ENCODE measurements at places on chromosomes 4 and X.

DNA sequence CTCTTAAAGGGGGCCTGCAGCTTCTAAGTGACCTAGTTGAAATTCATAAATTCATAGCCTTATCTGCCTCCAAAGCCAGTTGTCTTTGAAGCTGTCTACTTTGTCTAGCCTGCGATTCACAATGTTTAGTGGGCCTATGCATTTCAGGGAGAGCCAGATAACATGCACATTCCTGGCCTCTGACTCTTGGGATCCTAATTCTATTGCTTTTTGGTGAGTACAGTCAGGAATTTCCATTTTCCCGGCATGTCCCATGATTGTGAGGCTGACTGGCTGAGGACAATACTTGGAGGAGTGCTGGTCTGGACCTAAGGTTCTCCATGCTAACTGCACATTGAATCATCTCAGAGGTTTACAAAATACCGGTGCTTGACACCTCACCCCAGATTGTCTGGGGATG lies 155.0 kb downstream of the MSL3 start:
- DNase-seq, result no peak

DNA sequence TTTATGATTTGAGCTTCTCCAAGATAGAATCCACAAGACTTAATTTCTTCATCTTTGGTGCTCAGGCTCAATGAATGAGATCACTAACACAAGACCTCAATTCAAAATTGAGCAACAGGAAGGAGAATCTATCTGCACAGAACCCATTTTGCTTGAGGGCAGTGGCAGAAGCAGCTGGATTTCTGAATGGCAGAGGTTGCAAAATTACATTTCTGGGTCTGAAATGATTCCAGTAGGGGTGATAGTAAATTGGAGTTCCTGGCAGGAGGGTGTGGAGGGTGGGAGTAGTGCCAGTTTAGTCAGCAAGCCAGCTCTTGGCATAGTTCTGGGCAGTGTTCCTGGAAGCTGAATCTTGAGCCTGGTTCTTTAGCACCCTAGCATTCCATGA lies 281.1 kb downstream of the SLC7A11 start:
- DNase-seq, result no peak

DNA sequence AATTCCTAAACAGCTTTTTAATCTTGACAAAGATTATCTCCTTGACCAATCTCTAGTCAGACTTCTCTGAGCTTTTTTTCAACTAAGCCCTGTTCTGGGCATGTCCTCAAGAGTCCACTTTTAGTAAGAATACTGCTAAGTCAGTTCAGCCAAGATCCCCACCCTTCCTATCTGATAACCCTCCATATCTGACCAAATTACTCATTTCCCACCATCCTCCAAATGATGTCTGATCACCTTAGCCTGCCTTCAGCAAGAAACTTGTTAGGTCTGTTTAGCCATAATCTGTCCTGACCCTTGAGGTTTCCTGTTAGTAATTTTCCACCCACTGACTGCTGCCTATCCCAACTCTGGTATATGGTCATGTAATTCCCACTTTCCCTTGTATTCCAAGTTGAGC lies 65.2 kb downstream of the FAM13A start:
- no peak for DNase-seq

GRCh38 chrX:37357436-37357835 lies 8.3 kb downstream of the PRRG1 start:
- DNase-seq, result no peak

DNA sequence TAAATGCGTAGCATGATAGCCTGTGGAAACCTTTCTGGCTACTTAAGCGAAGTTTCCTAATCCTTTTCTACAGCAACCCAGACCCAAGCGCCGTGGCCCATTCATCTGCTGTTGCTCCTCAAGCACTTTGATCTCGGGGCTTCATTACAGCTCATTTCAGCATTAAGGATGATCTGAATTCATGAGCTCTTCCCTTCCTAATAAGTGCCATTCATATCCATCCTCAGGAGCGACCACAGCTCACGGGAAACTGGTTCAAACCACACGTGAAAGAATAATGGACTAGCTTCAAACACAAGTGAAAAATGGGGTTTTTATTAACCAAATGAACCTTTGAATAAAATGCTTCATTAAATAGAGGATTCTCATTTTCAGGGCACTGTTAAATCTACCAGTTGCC lies 202.6 kb upstream of the LEF1 start:
- no peak for DNase-seq

- DNase-seq, result no peak
Observed at GRCh38 chrX:96838537-96838936, 45.2 kb upstream of the RPA4 start.

GRCh38 chrX:85111347-85111746 lies 107.7 kb downstream of the APOOL start:
- no peak for DNase-seq

- DNase-seq, result no peak
Observed at GRCh38 chr4:8342651-8343261, 73.2 kb downstream of the HTRA3 start.

- DNase-seq, result peak; percentile 4
Observed at GRCh38 chrX:41332005-41332404, 2.0 kb upstream of the DDX3X start.

All from CD4-positive, alpha-beta T cell treated with Interleukin-21 for 1 hour (primary cell).